GM23248 (cell line): ENCODE measurements at places on chromosomes 7 and 10. TPM values are rescaled to one million over a fixed set of nuclear protein-coding genes. Genes with fewer than 3 reads are reported as not detected.

Gene SCRN1
- total RNA-seq = 80.0 and 82.2 TPM in 2 replicates

Gene IFIT1B
- not detected in 2 replicates for total RNA-seq

Gene ODAD2
- total RNA-seq = 1.0 and 1.5 TPM in 2 replicates

Gene ITIH5
- total RNA-seq = not detected in 2 replicates

Gene C10orf71
- not detected in 2 replicates for total RNA-seq

Gene DHX32
- total RNA-seq = 49.6 and 59.8 TPM in 2 replicates

Gene TFR2
- 0.11 and 0.51 TPM in 2 replicates for total RNA-seq

Gene VGF
- 0.89 TPM in 1 of 2 replicates, not detected in the other for total RNA-seq
